ENCODE measurements at places on chromosomes 13 and 19.

GRCh38 chr13:67769063-67769986 lies 539.2 kb upstream of the PCDH9 start:
- DNase-seq, result no peak

DNA sequence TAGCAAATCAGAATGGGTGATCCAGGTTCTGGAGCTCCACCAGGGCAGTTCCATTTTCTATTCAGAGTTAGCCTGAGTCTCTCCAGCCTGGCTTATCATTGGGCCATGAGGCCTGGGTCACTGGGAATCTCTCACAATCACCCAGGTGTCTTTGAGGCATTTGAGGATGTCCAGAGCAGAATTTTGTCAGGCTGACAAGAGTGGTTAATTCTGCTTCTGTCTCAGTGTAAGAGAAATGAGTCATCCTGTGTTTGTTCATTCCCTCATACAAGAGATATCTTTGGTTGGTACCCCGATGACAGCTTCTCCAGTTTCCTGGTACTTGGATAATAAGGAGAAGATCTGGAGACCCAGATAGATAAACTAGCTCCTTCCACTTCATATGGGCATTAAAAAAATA lies 10.4 kb downstream of the ZNF93 start:
- no peak for DNase-seq

DNA sequence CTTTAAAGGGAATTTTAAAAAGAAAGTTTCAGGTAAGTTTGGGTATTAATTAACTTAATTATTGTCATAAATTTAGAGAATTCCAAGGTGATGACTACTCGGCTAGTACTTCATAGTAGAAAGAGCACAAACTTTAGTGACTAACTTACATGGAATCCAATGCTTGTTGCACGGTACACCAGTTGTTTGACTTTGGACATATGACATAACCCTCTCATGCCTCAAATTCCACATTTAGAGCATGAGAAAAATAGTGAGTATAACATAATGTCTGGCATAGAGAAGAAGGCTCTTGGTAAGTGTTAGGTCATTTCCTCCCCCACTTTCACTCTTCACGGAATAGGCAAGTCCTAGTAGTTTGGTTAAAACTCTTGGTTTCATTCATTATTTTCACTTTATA lies 1249.4 kb upstream of the SLC10A2 start:
- peak; percentile 19 for DNase-seq

DNA sequence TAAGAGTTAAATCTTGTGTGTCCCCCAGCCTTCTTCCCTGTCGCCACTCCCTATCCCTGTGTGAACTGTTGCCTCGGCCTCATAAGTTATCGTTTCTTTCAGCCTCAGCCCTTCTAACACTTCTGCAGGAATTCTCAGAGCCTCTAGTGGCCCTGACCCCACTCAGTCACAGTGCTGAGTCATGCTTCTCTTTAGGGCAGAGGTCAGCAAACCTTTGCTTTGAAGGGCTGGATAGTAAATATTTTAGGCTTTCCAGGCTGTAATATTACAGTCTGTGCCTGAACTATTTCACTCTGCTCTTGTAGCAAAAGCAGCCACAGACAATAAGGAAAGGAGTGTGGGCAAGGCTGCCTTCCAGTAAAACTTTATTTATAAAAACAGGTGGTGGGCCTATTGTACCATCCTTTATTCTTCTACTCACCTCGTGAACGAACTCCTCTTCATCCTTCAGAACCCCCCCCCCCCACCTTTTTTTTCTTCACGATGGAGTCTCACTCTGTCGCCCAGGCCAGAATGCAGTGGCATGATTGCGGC lies 22.1 kb downstream of the MYO9B start:
- peak; percentile 46 for DNase-seq

DNA sequence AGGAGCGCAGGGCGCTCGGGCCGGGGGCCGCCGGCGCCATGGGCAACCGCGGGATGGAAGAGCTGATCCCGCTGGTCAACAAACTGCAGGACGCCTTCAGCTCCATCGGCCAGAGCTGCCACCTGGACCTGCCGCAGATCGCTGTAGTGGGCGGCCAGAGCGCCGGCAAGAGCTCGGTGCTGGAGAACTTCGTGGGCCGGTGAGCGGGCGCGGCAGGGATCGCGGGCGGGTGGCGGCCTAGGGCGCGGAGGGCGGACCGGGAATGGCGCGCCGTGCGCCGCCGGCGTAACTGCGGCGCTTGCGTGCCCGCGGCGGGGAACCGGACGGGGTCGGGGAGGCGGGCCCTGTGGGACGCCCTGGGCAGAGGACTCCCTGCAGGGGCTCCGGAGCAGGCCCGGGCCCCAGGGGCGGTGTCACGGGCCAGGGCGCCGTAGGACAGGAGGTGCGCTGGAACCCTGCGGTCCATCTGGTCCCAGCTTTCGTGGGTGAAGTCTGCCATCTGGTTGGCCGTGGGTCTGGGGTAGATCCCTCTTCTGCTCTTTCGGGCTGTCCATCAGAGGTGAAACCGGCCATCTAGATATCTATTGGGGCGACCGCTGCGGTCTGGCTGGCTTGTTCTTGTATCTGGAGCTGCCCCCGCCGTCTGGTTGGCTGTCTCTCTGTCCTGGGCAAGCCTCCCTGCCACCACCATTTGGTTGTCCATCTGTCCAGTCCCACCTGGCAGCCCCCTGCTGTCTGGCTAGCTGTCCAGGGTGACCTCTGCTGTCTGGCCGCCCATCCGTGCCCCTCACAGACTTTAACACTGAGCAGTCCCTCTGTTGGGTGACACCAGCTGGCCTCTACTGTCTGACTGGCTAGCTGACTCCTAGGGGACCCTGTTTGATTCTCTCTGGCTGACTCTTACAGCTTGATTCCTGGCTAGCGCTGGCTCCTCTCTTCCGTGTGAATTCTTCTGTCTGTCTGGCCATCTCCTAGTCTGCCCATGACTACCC lies 622 bp downstream of the DNM2 start:
- DNase-seq, result peak; percentile 36

DNA sequence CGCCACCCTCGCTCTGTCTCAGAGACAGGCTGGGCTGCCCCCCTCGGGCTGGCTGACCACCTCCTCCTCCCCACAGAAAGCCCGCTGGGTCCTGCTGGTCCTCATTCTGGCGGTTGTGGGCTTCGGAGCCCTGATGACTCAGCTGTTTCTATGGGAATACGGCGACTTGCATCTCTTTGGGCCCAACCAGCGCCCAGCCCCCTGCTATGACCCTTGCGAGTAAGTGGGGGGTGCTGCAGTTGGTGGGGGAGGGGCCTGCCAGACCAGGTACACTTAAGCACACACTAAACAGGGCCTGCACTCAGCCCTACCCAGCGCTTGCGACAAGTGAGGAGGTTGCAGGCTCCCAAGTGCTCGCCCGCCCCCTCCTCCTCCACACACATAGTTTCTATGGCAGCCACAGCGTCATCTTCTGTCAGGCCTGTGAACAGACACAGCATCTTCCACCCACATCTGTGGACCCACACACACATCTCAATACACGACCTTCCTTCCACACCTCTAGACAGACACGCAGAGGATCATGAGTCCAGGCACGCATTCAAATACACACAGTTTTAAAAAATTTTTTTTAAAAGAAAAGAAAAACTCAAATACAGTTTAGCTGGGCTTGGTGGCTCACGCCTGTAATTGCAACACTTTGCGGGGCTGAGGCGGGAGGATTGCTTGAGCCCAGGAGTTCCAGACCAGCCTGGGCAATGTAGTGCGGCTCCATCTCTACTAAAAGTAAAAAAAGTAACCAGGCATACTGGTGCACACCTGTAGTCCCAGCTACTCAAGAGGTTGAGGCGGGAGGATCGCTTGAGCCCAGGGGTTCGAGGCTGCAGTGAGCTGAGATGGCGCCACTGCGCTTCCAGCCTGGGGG lies 18.4 kb downstream of the PLD3 start:
- DNase-seq, result no peak

GRCh38 chr13:44004878-44005277 lies 125.2 kb downstream of the LACC1 start:
- DNase-seq, result peak; percentile 28

DNA sequence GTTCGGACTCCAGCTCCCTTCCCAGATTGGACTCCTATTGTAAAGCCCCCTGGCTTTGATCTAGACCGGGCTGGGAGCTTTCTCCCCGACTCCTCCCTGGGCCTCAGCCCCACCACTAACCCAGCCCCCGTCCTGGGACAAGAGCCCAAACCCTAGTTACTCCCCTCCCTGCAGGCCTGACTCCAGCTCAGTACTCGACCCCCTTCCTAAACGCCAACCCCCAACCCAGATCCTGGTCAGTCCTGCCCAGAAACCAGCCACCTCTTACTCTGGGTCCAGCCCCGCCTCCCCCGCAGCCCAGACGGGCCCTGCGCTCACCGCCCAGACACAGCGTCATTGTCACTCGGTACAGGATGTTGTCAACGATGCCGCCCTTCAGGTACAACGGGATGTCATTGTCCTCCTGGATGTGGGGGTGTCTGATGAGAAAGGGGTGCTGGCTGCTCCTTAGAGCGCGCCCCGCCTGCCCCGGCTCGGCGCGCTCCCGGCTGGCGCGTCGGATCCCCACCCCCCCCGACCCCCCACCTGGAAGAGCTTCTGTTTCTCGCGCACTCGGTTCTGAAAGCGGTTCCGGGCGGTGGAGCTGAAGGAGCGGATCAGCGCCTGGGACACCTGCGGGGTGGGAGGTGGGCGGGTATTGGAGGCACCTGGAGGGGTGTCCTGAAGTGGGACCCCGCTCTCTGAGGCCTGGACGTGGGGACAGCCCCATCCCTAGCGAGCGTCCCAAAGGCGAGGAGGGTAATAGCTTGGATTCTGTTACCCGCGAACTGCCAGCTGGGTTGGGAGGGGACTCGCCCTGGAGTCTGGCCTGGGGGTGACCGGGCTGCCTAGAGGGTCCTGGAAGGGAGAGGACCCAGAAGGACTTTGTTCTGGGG lies 866 bp downstream of the COX7A1 start:
- no peak for DNase-seq

- no peak for DNase-seq
Measured at GRCh38 chr13:41823476-41823875, 137.4 kb downstream of the VWA8 start.

DNA sequence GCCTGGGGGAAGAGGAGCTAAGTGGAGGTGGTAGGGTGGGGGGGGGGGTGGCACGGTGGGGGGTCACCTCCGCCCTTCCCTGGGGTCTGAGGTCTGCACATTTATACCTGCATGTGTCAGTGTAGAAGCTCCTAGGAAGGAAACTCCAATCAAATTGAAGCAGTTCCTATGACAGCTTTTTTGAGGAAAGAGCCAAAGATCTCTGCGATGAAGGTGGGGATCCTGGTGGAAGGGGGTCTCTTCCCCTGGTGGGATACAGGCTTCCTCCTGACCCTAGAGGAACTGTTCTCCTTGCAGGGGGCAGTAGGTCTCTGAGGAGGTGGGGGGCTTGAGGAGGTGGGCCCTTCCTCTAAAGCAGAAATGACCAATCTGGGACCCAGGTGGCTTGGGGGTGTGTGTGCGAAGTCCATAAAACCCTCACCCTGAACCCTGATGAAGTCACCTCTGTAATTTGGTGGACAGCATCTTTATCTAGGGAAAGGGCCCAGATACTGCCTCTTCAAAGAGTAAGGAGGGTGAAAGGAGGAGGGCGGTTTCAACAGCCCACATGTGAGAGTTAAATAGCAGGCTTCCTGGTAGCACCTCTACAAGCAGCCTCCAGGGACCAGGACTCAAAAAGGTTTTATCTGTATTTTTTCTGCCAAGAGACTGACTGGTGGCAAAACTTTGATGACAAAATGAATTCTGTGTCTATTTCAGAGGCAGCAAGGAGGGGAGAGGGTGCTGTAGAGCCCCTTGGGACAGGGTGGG lies 12.9 kb downstream of the RANBP3 start:
- no peak for DNase-seq

- no peak for DNase-seq
Measured at GRCh38 chr19:17328517-17329365, 5.9 kb downstream of the ANO8 start.

DNA sequence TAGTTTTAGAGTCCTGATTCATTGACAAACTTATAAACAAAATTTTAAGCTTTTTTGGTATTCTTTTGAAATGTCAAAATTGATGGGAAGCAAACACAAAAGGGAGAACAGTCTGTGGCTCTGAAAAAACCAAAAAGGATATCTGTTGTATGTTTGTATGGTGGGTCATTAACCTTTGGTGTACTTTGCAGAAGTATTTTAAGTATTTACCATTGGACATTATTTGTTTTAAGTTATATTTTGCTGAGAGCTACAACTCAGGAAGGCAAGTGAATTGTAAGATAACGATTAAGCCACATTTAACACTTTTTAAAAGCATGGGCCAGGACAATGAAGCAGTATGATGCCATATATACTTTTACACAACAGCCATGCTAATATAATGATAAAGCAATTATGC lies 15.2 kb downstream of the LPAR6 start:
- DNase-seq, result no peak

DNA sequence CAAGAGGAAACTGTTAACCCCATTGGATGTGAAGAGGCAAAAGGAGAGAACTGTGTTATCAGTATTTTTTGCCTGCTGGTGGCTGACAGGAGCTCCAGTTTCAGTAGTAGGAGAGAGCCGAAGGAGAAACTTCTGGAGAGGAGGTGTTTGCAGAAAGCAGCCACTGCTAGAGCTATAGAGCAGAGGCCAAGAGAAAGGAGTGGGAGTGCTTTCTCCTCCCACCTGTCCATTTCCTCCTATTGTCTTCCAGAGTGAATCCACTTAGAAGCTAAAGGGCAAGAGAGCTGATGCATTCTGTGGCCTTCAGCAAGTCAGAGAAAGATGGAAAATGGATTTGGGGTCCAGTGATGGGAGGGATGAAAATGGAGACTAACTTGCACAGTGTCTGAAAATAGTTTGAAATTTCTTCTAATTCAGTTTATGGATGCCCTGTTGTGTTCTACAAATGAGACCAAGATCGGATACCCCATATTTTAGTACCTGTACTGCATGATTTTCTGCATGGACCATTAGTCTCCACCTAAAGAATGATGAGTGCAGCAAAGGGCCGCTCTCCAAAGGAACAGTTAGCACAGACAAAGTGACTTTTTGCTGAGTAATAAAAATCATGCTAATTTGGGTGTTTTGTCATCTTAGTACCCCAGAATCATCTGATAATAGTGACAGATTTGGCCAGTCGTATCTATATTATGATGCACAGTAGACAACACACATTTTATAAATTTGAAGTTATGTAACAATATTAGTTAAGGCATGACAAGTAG lies 10.7 kb downstream of the HS6ST3 start:
- DNase-seq, result no peak

DNA sequence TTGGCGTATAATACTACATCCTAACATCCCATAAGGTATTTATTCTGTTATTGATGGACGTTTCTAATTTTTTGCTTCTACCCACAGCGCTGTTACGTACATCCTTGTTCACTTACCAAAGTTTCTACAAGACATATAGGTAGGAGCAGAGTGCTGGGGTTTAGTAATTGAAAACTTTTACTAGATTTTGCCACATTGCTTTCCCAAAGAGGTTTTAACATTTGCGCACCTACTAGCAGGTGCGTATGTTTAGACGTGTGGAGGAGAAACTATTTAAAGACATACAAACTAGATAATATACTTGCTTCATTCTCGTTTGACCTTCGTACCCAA lies 559 bp upstream of the RPL21 start:
- no peak for DNase-seq

- DNase-seq, result no peak
Measured at GRCh38 chr19:12695514-12695913, 917 bp downstream of the FBXW9 start.

- DNase-seq, result peak; percentile 64
Measured at GRCh38 chr19:28876609-28877123, 336.3 kb downstream of the UQCRFS1 start.

- no peak for DNase-seq
Measured at GRCh38 chr13:112870051-112870331, 99.0 kb upstream of the MCF2L start.

All from AG10803 (cell line).